GM04503 (cell line): ENCODE measurements at places on chromosomes 16 and 17.

DNA sequence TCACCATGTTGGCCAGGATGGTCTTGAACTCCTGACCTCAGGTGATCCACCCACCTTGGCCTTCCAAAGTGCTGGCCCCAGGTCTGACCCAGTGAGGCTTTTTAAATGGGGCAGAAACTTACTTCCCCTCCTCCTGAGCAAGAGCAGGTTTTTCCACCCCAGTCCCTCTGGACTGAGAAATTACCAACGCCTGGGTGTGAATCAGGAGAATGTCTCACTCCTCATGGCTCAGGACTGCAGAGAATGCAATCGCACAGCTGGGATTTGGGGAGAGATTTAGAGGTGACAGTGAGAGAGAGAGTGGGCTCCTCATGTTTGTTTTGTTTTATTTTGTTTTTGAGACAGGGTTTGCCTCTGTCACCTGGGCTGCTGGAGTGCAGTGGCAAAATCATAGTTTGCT is 203.6 kb downstream of the RAB11FIP4 start:
- peak; percentile 31 for DNase-seq

GRCh38 chr17:47821031-47821423 is 567 bp downstream of the OSBPL7 start:
- DNase-seq = no peak

- DNase-seq = no peak
Observed at GRCh38 chr17:17300624-17301568, 2.3 kb upstream of the NT5M start.

GRCh38 chr16:69013991-69014390 is 91.5 kb upstream of the HAS3 start:
- no peak for DNase-seq

DNA sequence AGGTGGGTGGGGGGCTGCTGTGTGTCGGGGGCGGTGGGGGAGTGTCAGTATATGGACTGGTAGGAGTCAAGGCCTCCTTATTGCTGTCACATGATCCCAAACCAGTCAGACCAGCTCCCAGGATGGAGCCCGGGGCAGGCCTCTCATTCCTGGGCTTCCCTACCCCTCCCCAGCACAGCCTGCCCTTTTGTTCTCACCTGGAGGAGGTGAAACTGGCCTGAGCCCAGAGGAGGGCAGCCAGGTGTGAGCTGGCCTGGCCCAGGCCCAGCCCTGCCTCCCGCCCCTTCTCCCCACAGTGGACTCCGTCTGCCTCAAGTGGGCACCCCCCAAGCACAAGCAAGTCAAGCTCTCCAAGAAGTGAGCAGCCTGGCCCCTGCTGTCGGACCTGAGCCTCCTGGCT is 4.6 kb downstream of the PRSS8 start:
- no peak for DNase-seq

GRCh38 chr17:34892461-34893249 is 68.6 kb downstream of the CCT6B start:
- no peak for DNase-seq

- DNase-seq = no peak
Observed at GRCh38 chr16:72959301-72959996, 88.5 kb downstream of the ZFHX3 start.

DNA sequence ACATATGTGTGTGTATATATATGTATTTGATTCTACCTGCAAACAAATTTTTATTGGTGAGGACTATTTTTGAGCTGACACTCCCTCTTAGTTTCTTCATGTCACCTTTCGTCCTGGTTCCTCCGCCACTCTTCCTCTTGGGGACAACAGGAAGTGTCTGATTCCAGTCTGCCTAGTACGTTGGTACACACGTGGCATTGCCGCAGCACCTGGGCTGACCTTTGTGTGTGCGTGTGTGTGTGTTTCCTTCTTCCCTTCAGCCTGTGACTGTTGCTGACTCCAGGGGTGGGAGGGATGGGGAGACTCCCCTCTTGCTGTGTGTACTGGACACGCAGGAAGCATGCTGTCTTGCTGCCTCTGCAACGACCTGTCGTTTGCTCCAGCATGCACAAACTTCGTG is 29.4 kb upstream of the CACNG5 start:
- no peak for DNase-seq

DNA sequence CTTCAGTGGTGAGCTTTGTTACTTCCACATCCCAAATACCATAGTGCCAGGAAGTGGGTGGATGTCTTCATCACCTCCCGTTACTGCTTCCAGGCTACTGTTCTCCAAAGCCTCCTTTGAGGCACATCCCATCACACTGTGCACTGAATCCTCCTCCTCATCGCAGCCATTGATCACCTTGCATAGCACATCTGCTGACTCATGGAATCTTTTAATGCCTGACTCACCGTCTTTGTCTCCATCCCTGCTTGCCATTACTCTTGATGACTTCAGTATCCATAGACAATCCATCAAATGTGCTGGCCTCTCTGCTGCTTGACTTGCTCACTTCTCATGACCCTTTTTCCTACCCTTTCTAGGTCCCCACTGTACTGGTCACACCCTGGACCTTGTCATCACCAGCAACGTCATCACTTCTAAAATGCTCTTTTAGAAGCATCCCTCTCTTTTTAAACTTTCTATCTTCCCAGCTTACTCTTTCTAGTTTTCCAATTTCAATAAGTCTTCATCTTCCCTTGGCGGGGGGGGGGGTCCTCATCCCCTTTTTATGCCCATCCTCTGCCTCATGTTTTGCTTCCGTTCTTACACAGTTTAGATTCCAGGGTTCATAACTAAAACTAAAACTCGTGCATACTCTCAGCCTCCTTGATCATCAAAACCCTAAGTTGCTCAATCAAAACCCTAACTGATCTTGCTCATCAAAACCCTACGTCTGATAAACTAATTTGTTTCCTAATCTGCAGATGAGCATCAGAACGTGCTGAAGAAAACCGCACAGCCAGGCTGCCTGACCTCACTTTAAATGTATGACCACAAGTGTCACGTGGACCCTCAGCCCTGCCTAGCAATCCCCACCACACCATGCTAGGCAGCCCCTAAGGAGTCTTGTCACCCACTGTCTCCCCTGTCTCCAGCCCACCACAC is 289.7 kb upstream of the ZFHX3 start:
- DNase-seq = no peak
